ENCODE measurements at places on chromosomes 16 and 17.

DNA sequence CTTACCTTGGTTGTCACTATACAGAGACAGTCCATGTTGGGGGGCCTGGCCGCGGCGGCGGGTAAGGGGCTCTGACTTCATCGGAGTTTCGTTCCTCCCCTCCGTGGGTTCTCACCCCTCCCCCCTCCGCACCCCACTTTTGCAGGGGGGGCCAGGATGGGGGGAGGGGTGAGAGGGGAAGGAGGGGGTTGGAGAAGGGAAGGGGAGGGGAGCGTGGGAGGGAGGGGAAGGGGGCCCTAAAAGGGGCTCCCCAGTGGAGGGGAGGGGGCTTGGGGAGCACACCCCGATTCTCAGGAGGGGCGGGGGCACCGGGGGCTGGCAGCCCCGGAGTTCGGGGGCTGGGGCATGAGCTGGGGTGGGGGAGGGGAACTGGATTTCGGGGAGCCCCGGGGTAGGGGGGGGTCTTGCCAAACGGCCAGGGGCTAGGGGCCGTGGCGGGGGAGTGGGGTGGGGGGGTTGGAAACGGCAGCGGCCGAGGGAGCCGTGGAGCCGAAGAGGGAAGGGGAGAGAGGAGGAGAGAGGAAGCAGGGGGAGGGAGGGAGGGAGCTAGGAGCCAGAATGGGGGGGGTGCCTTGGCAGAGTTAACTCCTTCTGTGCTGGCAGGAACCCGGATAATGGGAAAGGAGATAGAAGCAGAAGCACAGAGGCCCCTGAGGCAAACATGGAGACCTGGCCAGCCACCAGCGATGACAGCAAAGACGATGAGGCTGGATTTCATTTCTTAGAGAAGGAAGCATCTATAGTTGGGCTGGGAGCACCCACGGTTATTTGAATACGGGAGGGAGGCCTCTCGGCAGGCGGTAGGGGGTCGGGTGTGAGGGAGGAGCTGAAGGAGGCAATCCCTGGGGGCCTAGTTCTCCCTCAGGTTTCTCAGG, 2.3 kb downstream of the DLG4 start:
- peak; percentile 59 for DNase-seq

- DNase-seq: no peak
Measured at GRCh38 chr16:88012360-88012759, 61.1 kb downstream of the BANP start.

DNA sequence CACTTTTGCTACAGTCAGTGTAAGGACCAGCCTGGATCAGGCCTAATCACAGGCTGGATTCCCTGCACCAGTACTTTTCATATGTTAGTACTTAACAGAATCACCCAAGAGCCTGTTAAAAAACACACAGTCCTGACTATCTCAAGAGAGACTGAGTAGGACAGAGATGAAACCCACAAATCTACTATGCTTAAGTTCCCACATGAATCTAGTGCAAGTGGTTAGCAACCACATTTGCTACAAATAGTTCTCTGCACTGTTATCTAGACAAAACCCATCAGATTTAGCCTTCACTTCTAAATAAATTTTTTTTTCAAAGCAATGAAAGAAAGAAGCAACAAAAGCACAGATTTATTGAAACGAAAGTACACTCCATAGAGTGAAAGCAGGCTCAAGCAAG, 38.9 kb downstream of the SSH2 start:
- DNase-seq: no peak

DNA sequence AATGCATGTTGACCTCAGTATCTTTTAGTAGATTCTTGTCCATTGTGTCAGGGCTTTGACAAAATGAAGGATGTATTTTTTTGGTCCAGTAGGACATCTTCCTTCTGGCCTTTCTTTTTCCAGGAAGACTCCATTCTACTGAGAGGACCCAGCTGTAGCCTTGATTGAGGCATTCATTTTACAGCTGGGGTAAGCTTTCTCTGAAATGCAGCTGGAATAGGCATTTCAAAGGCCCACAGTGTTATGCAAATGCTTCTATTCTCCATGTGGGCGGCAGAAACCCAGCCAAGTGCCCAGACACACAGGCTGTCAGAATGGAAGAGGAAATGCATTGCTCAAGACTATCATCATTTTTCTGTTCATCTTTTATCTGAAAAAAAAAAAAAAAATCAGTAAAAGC, 629.0 kb upstream of the CDH8 start:
- no peak for DNase-seq
